Kidney (tissue), 22 donors: ENCODE measurements at places on chromosomes 1 and 21. TPM values are rescaled to one million over a fixed set of nuclear protein-coding genes. Genes with fewer than 3 reads are reported as not detected.

GRCh38 chr1:103859721-103860120 is 110.0 kb downstream of the AMY1C start:
- no peaks in the 10 kb centered on the region for H3K36me3 ChIP-seq
- no peak for DNase-seq
- H3K4me3 ChIP-seq, result no peak overlapping the region
- no peak overlapping the region for H3K27ac ChIP-seq

DNA sequence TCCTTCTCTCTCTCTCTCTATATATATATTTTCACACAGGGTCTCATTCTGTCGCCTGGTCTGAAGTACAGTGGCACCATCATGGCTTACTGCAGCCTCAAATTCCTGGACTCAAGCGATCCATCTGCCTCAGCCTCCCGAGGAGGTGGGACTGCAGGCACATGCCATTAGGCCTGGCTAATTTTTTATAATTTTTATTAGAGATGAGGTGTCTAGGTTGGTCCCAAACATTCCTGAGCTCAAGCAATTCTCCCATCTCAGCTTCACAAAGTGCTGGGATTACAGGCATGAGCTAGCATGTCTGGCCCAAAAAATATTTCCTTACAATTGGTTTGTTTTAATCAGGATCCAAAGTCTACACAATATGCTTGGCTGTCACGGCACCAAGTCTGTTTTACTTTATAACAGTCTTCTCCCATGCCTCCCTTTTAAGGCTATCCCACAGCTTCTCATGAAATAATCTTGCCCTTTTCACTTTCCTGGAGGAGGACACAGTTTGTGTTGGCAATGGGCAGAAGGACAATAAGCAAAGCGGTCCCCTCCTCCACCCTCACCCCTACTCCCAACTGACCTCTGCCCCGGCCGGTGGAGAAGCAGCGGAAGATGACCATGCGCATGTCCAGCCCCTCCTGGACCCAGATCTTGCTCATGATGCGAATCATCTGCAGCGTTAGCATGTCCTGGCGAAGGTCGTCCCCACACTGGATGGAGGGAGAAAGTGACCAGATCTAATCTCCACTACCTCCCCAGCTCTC is 28.2 kb upstream of the PPP1R15B start:
- peaks cover 19% of the 10 kb centered on the region for H3K36me3 ChIP-seq
- H3K27me3 ChIP-seq, result no peaks in the 10 kb centered on the region
- DNase-seq, result peak; percentile 92
- peaks cover 21% of the 10 kb centered on the region for H3K4me1 ChIP-seq

ATP1A2 gene
- 5.5 TPM for polyA plus RNA-seq

SLC45A1 gene
- polyA plus RNA-seq, result 9.2 TPM

TRIM45 gene
- polyA plus RNA-seq, result 4.5 TPM

GRCh38 chr1:215114154-215114933 is 31.8 kb downstream of the KCNK2 start:
- peak; percentile 18 for DNase-seq
- H3K27ac ChIP-seq, result no peak overlapping the region
- H3K36me3 ChIP-seq, result no peaks in the 10 kb centered on the region
- no peak overlapping the region for H3K4me3 ChIP-seq
- H3K4me1 ChIP-seq, result no peaks in the 10 kb centered on the region

DNA sequence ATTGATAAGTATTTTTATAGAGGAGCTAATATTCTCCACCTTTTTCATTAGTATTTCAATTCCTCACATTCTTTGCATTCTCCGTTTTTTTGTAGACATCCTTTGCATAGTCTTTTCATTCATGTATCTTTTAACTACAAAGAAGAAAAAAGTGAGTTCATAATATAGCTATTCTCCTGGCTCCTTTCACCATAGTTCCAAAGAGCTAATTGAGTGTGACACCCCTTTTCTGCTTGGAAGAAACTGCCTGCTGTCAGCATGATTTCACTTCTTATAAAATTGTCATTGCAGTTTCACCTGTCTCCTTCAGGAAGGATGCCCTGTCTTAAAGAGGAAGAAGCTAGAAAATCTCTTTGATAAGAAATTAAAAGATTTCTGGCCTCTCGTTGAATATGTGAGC is 991.1 kb downstream of the KCNT2 start:
- H3K4me3 ChIP-seq, result no peak overlapping the region
- no peaks in the 10 kb centered on the region for H3K4me1 ChIP-seq
- H3K36me3 ChIP-seq, result no peaks in the 10 kb centered on the region
- no peak for DNase-seq
- H3K27me3 ChIP-seq, result no peaks in the 10 kb centered on the region

DNA sequence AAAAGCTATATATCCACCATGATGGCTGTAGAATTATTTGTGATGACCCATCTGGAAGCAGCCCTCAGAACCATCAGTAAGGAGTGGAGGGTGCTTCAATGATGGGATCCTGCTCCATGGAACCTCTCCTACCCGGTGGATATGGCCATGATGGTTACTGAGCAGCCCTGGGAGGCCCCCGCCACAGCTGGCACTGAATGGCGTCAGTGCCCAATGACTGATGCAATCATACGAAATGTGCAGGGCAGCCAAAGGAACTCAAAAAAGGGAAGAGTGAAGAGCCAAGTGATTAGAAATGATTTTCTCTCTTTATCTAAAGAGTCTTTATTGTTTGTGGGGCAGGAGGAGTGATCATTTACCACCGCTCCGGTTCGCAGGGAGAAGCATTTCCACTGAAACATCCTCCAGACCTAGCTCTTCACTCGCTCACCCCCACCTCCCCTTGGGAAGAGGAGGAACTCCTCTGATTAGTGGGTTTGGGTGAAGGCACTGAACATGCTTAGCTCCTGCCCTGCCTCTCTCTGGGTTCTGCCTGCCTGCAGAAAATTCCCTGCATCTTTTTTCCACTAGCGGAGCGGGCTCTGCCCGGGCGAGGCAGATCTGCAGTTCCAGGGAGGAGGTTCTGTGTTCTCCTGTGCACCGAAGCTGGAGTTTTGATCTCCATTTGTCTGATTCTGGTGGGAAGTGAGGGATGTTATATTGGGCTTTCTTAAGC is 260.3 kb downstream of the GRIK3 start:
- DNase-seq, result no peak
- H3K4me1 ChIP-seq, result no peaks in the 10 kb centered on the region
- no peaks in the 10 kb centered on the region for H3K36me3 ChIP-seq
- no peaks in the 10 kb centered on the region for H3K27me3 ChIP-seq

GRCh38 chr1:27598295-27598687 is 5.7 kb downstream of the AHDC1 start:
- no peaks in the 10 kb centered on the region for H3K36me3 ChIP-seq
- H3K4me3 ChIP-seq, result no peak overlapping the region
- DNase-seq, result peak; percentile 59

- no peak overlapping the region for H3K4me3 ChIP-seq
- H3K36me3 ChIP-seq, result no peaks in the 10 kb centered on the region
- peaks cover 23% of the 10 kb centered on the region for H3K4me1 ChIP-seq
- no peak for DNase-seq
Measured at GRCh38 chr1:173473599-173474011, 3.5 kb upstream of the PRDX6 start.

DNA sequence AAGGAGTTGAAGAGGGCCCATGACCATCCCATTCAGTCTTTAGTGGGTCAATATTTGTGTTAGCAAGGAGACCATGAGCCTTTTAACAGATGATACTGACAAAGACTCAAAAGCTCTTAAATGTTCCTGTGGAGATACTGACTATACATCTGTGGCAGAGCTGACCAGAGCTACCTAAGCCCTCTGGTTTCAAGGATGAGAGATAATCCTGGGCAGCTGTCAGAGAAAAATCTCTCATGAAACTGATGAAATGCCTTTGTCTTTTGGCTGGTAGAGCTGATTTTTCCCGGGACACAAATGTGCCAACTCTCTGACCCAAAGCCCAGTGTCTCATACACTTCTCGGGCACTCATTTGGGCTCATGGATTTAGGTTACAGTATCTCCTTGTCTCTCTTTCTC is 100.9 kb downstream of the XCL2 start:
- H3K27me3 ChIP-seq, result no peaks in the 10 kb centered on the region
- H3K4me1 ChIP-seq, result peaks cover 5% of the 10 kb centered on the region
- DNase-seq, result no peak
- H3K4me3 ChIP-seq, result no peak overlapping the region
- no peaks in the 10 kb centered on the region for H3K36me3 ChIP-seq

- DNase-seq, result no peak
- H3K27me3 ChIP-seq, result no peaks in the 10 kb centered on the region
- no peaks in the 10 kb centered on the region for H3K36me3 ChIP-seq
- H3K4me1 ChIP-seq, result no peaks in the 10 kb centered on the region
Measured at GRCh38 chr1:159957824-159958268, 3.8 kb upstream of the SLAMF9 start.

GRCh38 chr1:103520822-103521221 is 4.7 kb upstream of the RNPC3 start:
- no peak for DNase-seq
- no peaks in the 10 kb centered on the region for H3K4me1 ChIP-seq
- H3K36me3 ChIP-seq, result no peaks in the 10 kb centered on the region
- no peaks in the 10 kb centered on the region for H3K27me3 ChIP-seq

GRCh38 chr1:165129568-165130164 is 226.8 kb downstream of the LMX1A start:
- H3K4me3 ChIP-seq, result no peak overlapping the region
- H3K36me3 ChIP-seq, result no peaks in the 10 kb centered on the region
- H3K27ac ChIP-seq, result no peak overlapping the region
- DNase-seq, result peak; percentile 93

BTF3L4 gene
- 45.3 TPM for polyA plus RNA-seq

GRCh38 chr1:18009478-18009961 is 98.1 kb upstream of the IGSF21 start:
- H3K4me1 ChIP-seq, result no peaks in the 10 kb centered on the region
- no peak for DNase-seq
- H3K4me3 ChIP-seq, result no peak overlapping the region

KCNJ10 gene
- polyA plus RNA-seq, result 57.6 TPM

- H3K4me1 ChIP-seq, result peaks cover 12% of the 10 kb centered on the region
- no peak overlapping the region for H3K27ac ChIP-seq
- DNase-seq, result no peak
- H3K4me3 ChIP-seq, result no peak overlapping the region
- peaks cover 4% of the 10 kb centered on the region for H3K36me3 ChIP-seq
Measured at GRCh38 chr1:150065184-150065871, 2.2 kb upstream of the VPS45 start.

DNA sequence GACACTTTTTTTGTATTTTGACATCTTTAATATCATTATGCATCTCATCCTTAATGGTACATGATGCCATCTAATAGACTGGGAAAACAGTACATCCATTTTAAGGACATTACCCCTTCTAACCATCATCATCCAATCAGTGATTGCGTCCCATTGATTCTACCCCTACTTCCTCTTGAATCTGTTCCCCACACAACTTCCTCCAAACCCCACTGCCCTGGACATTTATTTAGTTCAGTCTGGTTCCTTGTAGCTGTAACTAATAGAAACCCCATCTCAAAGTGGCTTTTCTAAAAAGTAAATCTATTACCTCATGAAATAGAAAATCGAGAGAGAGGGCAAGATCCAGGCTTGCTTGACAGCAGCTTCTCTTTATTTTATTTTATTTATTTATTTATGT is 2.1 kb upstream of the ITLN1 start:
- no peaks in the 10 kb centered on the region for H3K4me1 ChIP-seq
- H3K27ac ChIP-seq, result no peak overlapping the region
- DNase-seq, result no peak
- H3K4me3 ChIP-seq, result no peak overlapping the region
- H3K36me3 ChIP-seq, result no peaks in the 10 kb centered on the region
- no peaks in the 10 kb centered on the region for H3K27me3 ChIP-seq

VHLL gene
- polyA plus RNA-seq, result not detected

APCS gene
- polyA plus RNA-seq, result 1.5 TPM

IL10 gene
- polyA plus RNA-seq, result 0.49 TPM

GRCh38 chr1:90723590-90724108 is 6.5 kb upstream of the BARHL2 start:
- H3K4me1 ChIP-seq, result peaks cover 8% of the 10 kb centered on the region
- no peaks in the 10 kb centered on the region for H3K36me3 ChIP-seq
- H3K27ac ChIP-seq, result no peak overlapping the region
- H3K27me3 ChIP-seq, result peaks cover 96% of the 10 kb centered on the region

GRCh38 chr1:35935442-35936388 is 4.8 kb downstream of the AGO3 start:
- H3K4me3 ChIP-seq, result no peak overlapping the region
- H3K27ac ChIP-seq, result no peak overlapping the region
- no peaks in the 10 kb centered on the region for H3K4me1 ChIP-seq
- DNase-seq, result peak; percentile 26
- H3K27me3 ChIP-seq, result no peaks in the 10 kb centered on the region

- H3K27me3 ChIP-seq, result no peaks in the 10 kb centered on the region
- peak; percentile 25 for DNase-seq
- H3K4me1 ChIP-seq, result no peaks in the 10 kb centered on the region
- no peaks in the 10 kb centered on the region for H3K36me3 ChIP-seq
- no peak overlapping the region for H3K27ac ChIP-seq
- no peak overlapping the region for H3K4me3 ChIP-seq
Measured at GRCh38 chr1:53543130-53543777, 84.1 kb downstream of the DMRTB1 start.

GRCh38 chr1:48236716-48237470 is 14.4 kb downstream of the SLC5A9 start:
- no peaks in the 10 kb centered on the region for H3K27me3 ChIP-seq
- H3K36me3 ChIP-seq, result no peaks in the 10 kb centered on the region
- DNase-seq, result peak; percentile 51
- no peak overlapping the region for H3K4me3 ChIP-seq
- H3K27ac ChIP-seq, result no peak overlapping the region
- no peaks in the 10 kb centered on the region for H3K4me1 ChIP-seq

- no peak for DNase-seq
- H3K4me1 ChIP-seq, result no peaks in the 10 kb centered on the region
- H3K4me3 ChIP-seq, result no peak overlapping the region
- H3K27ac ChIP-seq, result no peak overlapping the region
Measured at GRCh38 chr1:169175461-169175860, 69.0 kb downstream of the ATP1B1 start.

S100A7A gene
- not detected for polyA plus RNA-seq

PPFIA4 gene
- polyA plus RNA-seq, result 5.2 TPM

- no peaks in the 10 kb centered on the region for H3K27me3 ChIP-seq
- no peak overlapping the region for H3K27ac ChIP-seq
- DNase-seq, result no peak
- H3K4me1 ChIP-seq, result no peaks in the 10 kb centered on the region
- no peaks in the 10 kb centered on the region for H3K36me3 ChIP-seq
- H3K4me3 ChIP-seq, result no peak overlapping the region
Measured at GRCh38 chr1:206568256-206568655, 44.0 kb downstream of the EIF2D start.

- H3K27me3 ChIP-seq, result no peaks in the 10 kb centered on the region
- H3K4me1 ChIP-seq, result no peaks in the 10 kb centered on the region
- peak; percentile 62 for DNase-seq
- H3K27ac ChIP-seq, result no peak overlapping the region
- H3K36me3 ChIP-seq, result no peaks in the 10 kb centered on the region
Measured at GRCh38 chr1:17201201-17202021, 3.5 kb upstream of the PADI1 start.

THEMIS2 gene
- polyA plus RNA-seq, result 5.2 TPM

- H3K4me3 ChIP-seq, result peak overlapping the region; percentile 35
- H3K27me3 ChIP-seq, result no peaks in the 10 kb centered on the region
- no peaks in the 10 kb centered on the region for H3K4me1 ChIP-seq
- H3K36me3 ChIP-seq, result no peaks in the 10 kb centered on the region
- DNase-seq, result peak; percentile 44
Measured at GRCh38 chr1:77438236-77438913, 156.6 kb downstream of the AK5 start.
